Stimulated activated CD8-positive, alpha-beta memory T cell treated with anti-CD3 and anti-CD28 coated beads, Interleukin-2, amount 100 ng/mL, for 48 hours (primary cell): ENCODE measurements at places on chromosomes 11 and 22.

- DNase-seq: no peak
Measured at GRCh38 chr11:28481616-28482480, 373.7 kb downstream of the METTL15 start.

DNA sequence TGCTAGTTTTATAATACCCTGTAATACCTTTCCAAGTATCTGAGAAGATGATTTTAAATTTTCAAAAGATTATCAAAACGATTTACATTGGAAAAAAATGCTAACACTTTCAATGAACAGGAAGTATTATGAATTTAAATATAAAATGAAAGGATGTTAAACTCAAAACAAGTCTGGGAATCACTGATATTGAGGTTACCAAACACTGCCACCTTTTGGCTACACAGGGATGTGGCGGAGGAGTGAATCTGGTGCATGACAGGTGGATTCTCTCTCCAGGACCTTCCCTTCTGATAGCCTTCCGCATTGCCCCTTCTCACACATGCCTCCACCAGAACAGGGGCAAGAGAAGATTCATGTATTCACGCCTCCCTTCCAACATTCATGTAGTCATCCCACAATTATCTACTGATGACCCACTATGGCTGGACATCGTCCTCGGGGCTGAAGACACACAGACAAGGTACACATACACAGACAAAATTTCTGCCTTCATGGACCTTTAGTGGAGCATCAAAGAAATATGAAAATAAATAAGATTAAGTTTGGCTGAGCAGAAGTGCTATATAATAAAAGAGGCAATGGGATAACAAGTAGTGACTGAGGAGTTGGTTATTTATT, 34.7 kb downstream of the ATG16L2 start:
- no peak for DNase-seq

- DNase-seq: no peak
Measured at GRCh38 chr22:45190202-45190872, 26.6 kb downstream of the NUP50 start.

DNA sequence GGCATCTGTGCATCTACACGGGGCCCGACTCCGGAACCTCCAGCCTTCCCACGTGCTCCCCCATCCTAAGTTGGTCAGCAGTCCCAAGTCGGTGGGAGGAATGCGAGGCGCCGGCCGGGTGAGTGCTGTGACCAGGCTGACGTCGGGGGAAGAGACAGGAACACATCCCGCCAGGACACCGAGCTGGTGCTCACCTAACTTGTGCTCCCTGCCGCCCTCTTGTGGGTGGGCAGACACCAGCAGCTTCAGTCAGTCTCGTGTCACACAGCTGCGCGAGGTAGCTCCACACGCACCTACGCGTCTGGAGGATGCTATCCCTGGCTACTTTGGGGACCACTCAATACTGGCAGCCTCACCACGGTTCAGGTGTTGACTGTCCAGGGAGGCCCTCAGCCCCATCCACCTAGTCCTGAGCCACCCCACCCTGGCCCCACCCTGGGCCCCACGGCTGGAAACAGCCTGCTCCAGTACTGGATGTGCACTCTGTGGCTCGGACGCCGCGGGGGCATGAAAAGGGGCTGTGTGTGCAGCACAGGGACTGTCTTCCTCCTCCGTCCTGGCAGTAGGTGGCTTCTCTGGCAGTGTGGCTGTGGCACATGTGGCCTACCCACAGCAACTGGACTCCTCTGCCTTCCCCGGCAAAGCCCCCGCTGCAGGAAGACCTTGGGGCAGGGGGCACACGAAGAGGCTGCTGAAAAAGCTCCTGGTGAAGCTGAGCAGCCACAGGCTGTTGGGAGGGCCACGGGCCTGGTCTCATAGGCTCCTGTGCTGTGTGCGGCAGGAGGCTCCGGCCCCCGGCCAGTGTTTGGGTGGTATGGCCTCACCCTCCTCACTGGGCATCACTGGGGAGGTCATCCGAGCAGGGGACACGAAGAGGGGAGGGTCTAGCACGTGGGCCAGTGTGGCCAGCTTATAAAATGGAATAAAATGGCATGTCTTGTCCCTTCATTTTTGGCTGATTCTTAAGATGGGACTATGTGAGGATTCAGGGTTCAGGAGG, 11.2 kb upstream of the BID start:
- peak; percentile 60 for DNase-seq

- DNase-seq: no peak
Measured at GRCh38 chr22:22218302-22218701, 26.3 kb upstream of the VPREB1 start.

DNA sequence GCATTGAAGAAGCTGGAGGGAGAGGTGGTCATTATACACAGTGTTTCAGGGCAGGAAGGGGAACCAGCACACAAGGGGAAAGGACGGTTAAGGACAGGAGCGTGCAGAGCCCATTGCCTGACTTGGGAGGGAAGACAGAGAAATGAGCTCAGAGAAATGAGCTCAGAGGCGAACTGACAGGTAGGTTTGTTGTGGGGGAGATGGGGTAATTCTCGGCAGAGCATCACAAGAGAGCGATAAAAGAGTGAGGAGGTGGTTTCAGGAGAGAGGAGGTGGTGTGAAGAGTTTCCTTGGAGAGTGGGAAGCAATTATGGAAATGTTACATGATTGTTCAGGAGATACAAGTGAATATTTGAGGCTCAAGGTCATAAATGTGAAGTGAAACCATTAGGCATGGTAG, 61.0 kb downstream of the MRGPRX1 start:
- no peak for DNase-seq

DNA sequence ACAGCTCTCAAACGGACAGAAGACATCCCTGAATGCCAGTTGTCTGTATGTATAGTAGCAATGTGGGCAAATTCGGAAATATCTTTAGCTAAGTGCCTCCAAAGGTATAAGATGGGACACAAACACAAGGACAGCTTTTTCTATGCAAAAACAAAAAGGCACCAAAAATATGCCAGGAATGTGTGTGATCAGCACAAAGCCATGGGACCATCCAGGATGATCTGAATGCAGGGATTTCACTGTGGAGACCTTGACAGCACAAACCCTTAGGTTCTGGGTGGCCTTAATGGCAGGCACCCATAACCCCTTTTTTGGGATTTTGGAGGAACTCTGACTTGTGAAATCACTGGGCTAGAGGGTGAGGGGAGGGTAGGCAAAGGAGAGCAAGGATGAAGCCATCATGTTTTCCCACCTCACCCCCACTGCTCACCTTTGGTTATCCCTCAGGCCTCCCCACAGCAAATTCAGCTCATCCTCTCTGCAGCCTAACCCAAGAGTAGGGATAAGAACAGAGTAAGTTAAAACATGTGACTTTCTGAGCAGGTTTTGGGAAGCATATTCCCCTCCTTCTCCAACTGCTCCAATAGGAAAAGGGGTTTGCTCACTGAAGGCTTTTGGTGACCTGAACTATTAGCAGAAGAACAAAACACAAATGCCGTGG, 154.6 kb downstream of the SNX19 start:
- DNase-seq: no peak

DNA sequence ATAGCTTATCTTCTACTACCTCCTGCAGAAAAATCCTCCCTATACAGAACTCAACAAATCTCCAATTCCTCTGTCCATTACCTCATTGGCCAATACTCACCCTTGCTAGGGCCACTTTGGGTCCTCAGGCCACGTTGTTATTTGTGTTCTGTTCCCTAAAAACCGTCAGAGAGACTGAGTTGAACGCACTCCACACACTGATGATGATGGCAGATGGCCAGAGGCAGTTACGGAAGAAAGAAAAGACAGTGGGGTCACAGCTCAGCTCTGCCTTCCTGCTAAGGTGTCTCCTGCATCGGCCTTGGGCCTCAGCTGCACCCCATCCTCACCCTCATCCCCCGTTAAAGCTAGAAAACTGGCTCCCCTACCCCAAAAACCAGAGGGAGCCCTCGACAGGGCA, 66.2 kb downstream of the MICAL3 start:
- no peak for DNase-seq

DNA sequence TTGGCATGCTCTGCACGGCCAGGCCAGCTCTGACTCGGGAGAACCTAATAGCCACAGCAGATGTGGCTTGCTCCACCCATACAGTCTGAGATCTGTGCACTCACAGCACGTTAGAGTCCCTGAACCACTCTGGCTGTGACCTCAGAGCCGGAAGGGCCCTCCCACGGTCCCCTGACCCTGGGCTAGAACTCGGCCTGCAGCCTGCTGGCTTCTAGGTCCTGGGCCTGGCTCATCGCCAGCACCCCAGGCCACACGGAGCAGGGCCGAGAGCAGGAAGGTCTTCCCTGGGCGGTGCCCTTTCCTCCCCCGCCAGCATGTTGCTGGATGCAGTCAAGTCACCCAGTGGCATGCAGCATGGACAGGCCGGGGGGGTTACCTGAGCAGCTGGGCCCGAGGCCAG, 35.3 kb upstream of the TTLL12 start:
- no peak for DNase-seq
